ELR (cell line): ENCODE measurements at places on chromosomes 1 and 21.

DNA sequence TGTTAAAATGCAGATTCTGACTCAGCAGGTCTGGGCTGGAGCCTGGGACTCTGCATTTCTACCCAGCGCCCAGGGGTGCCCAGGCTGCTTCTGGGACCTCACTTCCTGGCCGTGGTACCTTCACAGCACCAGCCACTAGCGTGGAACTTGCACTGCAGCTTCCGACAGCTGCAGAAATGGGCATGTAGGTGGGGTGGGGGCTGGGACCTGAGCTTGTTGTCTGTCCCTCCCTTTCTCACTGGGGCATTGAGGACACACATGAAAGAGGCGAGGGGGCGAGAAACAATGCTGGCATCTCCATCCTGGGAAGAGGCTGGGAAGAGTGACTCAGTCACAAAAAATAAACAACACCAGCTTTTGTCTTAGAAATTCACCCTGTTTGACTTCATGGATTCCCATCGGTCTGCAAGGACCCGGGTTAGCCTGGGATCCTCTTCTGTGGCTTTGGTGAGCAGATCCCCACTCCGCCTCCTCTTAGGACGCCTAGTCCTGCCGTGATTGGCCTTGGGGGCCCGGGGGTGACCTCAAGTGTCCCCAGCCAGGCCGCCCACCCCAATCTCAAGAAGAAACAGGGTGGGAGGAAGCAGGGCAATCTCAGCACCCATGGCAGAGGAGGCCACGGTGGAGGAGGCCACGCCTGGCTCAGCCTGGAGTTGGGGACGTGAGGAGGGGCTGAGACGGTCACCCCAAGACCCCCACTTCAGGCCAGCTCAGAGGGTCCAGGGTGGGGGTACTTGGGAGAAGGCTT, 29.9 kb upstream of the POFUT2 start:
- DNase-seq, result peak; percentile 89

DNA sequence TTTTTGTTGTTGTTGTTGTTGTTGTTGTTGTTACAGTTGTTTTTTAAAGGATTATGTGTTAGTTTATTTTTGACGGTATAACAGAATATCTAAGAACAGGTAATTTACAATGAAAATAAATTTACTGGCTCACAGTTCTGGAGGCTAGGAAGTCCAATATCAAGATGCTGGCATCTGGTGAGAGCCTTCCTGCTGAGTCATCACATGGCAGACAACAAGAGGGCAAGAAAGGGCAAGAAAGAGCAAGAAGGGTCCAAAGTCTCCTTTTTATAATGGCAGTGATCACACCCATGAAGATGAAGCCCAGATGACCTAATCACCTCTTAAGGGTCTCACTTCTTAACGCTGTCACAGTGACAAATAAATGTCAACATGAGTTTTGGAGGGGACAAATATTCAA, 142.1 kb downstream of the NEGR1 start:
- peak; percentile 20 for DNase-seq

- no peak for DNase-seq
Observed at GRCh38 chr1:212746546-212746945, 45.0 kb downstream of the NSL1 start.

GRCh38 chr1:232204269-232204668, 425.7 kb downstream of the SIPA1L2 start:
- no peak for DNase-seq
